ENCODE measurements at places on chromosomes 3 and 15.

DNA sequence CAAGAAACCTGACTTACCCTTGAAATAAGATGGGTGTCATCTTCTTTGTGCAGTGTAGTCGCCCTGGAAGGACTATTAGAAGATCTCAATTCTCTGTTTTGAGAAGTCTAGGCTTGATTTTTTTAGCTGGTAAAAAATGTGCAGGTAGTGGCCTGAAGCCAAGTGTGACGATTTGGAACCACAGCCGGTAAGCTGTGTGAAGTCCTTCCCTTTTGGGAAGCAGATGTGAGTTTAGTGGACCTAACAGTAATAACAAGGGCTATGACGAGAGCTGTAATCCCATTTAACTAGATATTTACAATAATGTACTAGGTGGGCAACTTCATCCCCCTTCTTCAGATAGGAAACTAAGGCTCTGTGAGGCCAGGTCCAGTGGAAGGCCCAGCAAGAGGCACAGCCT is 81.7 kb upstream of the MYZAP start:
- DNase-seq = no peak

DNA sequence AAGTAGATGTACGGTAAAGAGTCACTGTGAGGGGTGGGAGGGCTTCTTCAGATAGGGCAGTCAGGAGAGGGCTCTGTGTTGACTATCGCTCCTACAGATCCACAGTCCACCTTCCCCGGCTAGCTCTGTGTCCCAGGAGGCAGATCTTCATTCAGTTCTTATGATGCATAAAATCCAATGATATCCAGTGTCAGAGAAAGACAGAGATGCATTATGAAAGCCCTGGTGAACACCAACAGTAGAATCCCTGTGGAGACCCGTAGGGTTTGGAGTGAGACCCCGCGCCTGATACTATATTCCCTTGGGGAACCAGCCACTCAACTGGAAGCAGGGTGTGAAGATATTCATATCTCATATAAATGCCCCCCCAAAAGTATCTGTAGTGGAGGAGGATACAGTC is 119.8 kb upstream of the SLCO3A1 start:
- DNase-seq = no peak

DNA sequence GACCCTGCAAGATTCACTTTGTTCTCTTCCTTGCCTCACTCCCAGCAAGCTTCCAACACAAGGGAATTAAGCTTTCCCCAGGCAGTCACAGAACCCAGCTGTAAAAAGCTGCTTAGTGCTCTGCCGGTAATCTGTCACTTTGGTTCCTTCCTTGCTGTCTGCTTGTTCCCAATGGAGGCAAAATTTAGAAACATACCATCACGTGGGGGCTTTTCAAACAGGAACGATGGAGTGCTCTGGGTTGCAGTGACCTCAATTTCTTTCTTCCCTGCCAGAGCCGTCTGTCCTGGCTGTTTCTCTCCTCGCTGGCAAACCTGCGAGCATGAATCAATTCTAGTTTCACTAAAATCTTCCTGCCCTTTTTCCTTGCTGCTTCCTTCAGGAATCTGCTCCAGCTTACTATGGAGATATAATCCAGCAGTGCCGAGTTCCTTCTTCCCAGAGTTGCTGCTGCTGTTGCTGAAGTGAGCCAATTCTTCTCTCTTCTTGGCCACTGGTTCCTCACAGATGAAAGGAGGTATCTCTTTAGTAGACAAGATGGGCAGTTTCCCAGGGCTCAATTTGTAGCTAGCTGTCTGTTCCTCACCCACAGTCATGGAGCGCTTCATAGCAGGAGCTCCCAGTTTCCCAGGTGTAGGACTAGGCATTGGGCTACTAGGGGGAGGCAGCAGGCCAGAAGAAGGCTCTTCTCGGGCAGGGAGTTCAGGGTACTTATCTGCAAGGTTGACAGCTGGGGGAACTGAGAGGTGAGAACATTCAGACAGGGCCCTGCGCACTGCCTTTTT is 88.1 kb downstream of the DHX30 start:
- DNase-seq = no peak

GRCh38 chr3:13142552-13143380 is 69.5 kb upstream of the IQSEC1 start:
- DNase-seq = no peak

- DNase-seq = no peak
Measured at GRCh38 chr3:53195066-53195450, 34.0 kb downstream of the PRKCD start.

DNA sequence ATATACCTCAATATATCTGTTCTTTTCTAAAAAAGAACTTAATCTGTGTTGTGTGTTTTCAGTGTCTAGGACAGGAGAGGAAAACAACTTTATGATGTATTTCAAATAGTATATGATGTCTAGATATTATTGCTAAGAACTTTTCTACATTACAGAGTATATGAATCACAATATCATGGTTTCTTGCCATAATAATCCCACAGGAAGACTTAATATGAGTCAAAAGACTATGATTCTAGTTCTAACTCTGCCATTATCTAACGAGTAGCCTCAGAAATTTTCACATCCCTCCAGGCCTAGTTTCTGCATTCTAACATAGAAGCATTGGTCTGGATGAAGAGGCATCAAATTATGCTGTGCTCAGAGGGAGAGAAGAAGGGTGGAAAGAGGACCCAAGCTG is 107.7 kb upstream of the SPRED1 start:
- DNase-seq = no peak

DNA sequence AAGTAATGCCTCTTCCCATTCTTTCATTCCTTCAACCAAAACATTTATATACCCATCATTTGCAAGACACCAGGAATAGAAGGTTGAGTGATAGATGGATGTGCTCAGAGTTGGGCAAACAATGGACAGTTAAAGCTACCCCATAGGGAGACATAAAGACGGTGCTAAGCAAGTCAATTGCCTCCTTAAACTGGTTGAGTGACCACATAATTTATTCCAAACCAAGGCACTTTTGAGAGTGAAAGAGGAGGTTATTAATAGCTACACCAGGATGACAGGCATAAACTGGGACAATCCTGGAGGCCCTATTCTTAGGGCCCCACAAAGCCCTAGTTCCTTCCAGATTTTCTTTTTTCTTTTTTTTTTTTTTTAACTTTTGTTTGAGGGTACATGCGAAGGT is 21.4 kb upstream of the DYNC1LI1 start:
- DNase-seq = no peak

DNA sequence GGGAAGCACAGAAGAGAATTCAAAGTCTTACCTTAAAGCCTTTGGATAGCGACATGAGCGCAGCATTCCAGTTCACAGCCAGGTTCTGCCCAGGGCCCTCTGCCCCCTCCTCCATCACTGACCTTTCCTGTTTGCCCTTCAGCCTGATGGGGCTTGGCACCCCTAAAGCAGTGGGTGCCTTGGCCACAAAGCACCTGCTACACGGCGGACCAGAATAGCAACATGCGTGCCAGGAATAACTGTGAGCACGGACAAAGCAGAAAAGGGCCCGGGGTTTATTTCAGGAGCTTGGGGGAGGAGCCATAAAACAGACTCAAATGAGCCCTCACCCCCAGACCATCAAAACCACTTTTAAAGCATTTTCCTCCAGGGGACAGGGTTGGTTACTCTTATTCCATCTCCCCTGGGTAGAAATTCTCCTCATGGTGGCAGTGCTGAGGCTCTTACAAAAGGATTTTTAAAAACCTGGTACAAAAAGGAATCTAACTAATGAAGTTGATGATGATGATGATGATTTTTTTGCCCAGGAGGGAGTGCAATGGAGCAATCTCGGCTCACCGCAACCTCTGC is 135.4 kb downstream of the KLF13 start:
- DNase-seq = no peak

DNA sequence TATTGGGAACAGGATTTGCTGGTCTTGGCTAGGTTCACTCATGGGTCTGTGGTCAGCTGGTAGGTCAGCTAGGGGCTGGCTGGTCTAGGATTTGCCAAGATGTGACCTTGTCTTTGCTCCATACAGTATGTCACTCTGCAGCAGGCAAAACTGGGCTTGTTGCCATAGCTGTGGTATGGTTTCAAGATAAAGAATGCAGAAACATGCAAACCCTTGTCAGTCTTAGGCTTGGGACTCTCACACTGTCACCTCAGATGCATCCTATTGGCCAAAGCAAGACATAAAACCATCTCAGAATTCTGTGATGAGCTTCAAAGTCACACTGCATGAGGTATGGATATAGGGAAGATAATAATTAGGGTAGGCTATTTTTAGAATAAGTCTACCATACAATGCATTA is 66.6 kb upstream of the TBC1D5 start:
- no peak for DNase-seq

DNA sequence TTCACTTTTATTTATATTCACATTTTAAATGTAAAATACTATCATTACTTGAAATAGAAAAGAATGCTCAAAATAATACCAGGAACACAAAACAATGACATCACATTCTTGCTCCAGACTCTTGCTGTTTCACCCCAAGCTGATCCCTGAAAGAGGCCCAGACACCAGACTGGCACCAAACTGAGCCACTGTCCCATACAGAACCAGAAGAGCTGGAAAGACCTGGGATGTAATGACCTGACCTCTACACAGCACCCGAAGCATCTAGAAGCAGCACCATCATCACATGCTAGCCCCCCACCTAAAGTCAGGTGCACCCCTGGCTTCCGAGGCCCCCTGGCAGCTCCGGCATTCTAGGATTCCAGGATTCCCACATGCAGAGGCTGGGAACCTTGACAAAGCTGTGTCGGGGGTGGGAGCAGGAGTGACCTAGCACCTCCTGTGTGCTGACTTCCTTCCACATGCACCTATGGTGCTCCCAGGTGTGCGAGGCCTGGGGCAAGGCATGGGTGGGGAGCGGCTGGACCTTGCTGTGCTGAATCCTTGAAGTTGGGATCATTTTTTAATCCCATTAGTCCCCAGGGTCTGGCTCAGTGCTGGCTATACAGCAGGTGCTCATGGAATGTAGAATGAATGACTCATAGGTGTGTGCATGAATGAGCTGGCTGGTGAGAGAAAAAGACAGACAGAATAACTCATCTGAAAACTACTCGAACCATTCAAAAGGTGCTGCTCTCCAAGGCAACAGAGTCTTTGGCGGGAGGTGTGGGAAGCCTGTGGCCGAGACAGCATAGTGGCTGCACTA is 144.7 kb upstream of the IQSEC1 start:
- no peak for DNase-seq

GRCh38 chr3:11914041-11914440 is 67.4 kb upstream of the TAMM41 start:
- DNase-seq = no peak

DNA sequence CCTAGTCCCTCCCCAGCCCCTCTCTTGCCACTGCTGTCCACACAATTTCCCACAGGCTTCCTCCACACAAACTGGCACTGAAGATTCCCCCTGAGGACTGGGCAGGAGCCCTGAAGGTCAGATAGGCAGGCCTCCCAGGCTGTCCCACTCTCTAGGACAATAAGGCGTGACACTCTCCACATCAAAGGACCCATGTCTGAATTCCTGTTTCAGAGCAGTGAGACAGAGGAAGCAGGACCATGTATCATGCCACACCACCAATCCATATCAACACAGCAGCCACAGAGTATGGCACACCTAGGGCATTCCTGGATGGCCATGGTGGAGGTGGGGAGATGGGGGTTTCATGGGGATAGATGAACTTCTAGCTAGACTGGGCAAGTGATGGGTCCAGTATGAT is 13.8 kb upstream of the CCR1 start:
- DNase-seq = no peak

DNA sequence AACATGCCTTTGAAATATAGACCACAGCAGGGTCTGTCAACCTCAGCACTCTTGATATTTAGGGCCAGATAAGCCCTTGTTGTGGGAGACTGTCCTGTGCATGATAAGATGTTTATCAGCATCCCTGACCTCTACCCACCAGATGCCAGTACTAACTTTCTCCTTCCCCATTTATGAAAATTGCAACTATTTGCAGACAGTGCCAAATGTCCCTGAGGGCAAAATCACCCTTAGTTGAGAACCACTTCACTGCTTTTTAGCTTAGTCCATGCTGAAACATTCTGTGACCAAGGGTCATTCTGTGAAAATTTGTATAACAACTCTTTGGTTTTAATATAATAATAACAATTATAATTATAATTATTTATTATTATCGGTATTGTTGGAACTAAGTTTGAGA is 1032.4 kb downstream of the MCTP2 start:
- DNase-seq = no peak

DNA sequence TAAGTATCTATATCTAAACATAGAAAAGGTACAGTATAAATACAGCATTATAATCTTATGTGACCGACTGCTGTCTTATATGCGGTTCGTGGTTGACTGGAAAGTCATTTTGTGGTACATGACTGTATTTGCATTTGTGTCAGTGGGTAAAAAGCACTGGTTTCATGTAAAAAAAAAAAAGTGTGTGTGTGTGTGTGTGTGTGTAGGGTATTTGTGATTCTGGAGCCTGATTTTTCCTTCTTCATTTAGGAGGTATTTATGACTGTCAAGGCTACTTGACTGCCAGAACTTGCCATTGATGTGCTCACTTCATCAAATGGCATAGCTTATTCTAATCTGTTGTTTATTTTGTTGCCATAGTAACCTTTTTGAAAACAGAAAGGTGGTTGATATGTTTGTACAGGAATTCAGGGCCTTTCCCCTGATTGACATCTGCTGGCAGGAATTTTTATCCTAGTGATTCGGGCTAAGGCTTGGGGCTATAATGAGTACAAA is 63.2 kb downstream of the AKAP13 start:
- no peak for DNase-seq

DNA sequence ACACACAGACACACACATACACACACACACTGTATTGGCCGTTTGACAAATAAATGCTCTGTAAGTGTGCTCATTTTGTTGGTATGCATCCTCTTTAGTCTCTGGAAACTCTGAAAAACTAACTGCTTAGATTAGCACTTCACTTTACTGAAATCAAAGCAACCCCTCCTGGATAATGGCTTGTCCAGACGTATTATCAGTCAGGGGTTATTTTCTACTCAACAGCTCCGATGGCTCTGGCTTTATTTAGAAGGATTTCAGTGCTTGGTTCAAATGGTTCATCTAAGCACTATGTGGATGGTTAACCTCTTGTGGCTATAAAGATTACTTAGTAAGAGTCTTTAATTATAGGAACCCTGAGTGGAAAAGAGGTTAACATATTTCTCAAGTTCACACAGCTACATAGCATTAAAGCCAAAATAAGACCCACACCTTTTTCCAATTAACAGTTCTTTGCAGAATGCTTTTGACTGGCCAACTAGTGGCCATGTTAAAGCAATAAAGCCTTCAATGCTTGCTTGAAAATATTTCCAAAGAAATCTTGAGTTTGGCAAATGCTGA is 516.1 kb upstream of the NAALADL2 start:
- no peak for DNase-seq

GRCh38 chr3:29183346-29184087 is 97.4 kb upstream of the RBMS3 start:
- no peak for DNase-seq

DNA sequence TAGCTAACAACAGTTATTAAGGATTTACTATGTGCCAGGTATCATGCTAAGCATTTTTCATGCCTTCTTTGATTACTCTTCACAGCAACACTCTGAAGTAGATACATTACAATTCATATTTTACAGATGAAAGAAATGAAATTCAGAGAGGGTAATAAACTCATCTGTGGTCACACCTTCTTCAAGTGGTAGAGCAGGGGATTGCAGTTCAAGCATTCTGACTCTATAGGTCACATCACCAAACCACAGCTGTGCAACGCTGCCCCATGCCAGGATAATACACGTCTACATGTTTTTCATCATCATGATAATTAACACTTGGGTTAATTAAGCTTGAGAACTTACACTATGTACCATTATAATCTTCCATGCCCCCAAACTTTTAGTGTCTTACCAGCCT is 98.5 kb downstream of the LRRC3B start:
- DNase-seq = no peak

GRCh38 chr3:66487465-66487864 is 13.4 kb downstream of the LRIG1 start:
- no peak for DNase-seq

- DNase-seq = no peak
Measured at GRCh38 chr3:100833483-100833882, 124.2 kb downstream of the TFG start.

Measured in NCI-H446 (cell line).